ENCODE measurements at places on chromosomes 7 and 10. TPM values are rescaled to one million over a fixed set of nuclear protein-coding genes. Genes with fewer than 3 reads are reported as not detected.

Gene WAPL
- 50.6 TPM for total RNA-seq

Gene GIMAP6
- 2.7 TPM for total RNA-seq

Gene BHLHA15
- total RNA-seq, result 10.6 TPM

Gene SLC13A1
- total RNA-seq, result not detected

Gene BTBD16
- not detected for total RNA-seq

Gene TMEM106B
- 31.2 TPM for total RNA-seq

Gene R3HCC1L
- 14.5 TPM for total RNA-seq

Gene CLCN1
- not detected for total RNA-seq

Measured in temporal lobe (tissue), 4 donors.